IMR-90 (cell line): ENCODE measurements at places on chromosomes 5 and 9. TPM values are rescaled to one million over a fixed set of nuclear protein-coding genes. Genes with fewer than 3 reads are reported as not detected.
A peak's percentile ranks its signal among the peaks of the same experiment; 100 is the strongest.

Gene FBN2
- 67.5 and 69.0 TPM in 2 replicates for total RNA-seq

Gene PCDHGA10
- 6.6 and 6.9 TPM in 2 replicates for total RNA-seq

Gene FOXI1
- not detected in 2 replicates for total RNA-seq

Gene CENPK
- total RNA-seq = 5.6 and 13.6 TPM in 2 replicates

Gene SPARC
- 1,186 and 1,450 TPM in 2 replicates for total RNA-seq

Gene VLDLR
- 8.3 and 9.0 TPM in 2 replicates for total RNA-seq

Gene UAP1L1
- 2.3 and 2.5 TPM in 2 replicates for total RNA-seq

Gene GPR150
- under 0.01 TPM in 2 replicates for total RNA-seq

DNA sequence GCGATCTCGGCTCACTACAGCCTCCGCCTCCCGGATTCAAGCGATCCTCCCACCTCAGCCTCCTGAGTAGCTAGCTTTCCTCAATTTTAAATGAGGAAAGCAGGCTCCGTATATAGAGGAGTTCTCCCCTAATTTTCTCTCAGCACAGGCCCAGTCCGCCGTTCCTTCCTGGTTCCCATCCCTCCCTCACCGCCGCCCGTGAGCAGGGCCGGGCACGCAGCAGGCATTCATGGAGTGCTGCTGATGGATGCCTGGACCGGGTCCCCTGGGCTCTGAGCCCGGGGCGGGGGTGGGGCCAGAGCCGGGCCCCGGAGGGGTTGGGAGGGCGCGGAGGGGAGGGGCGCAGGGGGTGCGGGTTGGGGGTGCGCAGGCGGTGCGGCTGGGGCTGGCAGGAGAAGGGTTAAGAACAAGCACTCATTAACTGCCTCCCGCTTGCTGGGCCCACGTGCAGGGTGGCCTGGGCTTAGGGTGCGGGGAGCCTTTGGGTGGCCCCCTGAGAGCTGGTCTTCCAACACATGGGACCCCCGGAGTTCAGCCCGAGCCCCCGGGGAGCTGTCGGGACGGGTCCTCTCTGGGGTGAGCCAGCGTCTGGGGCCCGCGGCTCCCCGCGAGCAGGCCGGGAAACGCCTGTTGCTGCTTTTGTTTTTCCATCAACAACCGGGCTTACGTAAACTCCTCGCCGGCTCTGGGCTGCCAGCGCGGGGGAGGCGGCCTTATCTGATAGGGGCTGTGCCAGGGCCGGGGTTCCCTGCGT lies 33.7 kb downstream of the LHX2 start:
- peak; percentile 22 for DNase-seq

DNA sequence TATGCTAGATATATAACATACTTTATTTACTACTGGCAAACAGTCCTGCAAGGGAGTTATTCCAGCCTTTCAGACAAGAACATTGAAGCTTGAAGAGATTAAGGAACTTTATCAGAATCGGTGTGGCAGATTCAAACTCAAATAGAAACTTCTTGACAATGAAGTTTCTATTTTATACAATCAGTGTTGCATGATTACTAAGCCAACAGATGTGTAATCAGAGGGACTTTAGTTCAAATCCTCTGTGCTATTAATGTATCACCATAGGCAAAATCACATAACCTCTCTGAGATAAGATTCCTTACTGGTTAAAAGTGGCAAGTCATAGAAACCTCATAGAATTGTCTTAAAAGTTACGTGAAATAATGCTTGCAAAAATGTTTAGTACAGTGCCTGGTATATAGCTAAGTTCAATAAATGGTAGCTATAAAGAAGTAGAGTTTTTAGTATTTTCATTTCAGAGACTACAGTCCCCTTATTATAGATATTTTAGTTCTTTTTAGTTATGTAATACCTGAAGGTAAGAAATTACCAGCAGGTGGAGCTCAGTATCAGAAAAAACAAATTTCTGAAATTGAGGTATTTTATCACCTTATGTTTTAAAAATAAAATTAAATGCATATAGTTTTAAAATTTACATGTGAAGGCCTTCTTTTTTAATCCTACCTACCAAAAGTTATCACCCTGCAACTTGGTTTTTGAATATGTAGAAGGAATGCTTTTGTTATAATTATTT lies 172.1 kb downstream of the FER start:
- no peak for DNase-seq

DNA sequence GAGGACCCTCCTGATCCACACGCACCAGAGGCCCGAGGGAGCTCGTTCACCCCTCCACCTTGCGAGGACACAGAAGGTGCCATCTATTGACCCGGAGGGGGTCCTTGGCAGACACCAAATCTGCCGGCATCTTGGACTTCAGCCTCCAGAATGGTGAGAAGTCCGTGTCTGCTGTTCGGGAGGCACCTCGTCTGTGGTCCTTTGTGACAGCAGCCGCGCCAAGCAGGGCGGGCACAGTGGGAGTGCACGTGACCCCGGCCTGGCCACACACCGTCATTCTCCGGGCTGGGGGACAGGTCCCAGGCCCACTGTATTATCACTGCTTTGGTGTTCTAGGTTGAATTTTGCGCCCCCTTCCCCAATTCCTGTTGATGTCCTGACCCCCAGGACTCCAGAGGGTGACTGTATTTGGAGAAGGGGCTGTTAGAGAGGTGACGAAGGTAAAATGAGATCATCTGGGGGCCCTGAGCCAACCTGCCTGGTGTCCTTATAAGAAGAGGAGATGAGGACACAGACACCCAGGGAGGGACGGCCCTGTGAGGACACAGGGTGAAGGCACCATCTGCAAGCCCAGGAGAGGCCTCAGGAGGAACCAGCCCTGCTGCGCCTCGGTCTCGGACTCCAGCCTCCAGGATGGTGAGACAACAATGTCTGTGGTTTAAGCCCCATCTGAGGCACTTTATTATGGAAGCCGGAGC lies 15.7 kb downstream of the LPCAT1 start:
- no peak for DNase-seq

DNA sequence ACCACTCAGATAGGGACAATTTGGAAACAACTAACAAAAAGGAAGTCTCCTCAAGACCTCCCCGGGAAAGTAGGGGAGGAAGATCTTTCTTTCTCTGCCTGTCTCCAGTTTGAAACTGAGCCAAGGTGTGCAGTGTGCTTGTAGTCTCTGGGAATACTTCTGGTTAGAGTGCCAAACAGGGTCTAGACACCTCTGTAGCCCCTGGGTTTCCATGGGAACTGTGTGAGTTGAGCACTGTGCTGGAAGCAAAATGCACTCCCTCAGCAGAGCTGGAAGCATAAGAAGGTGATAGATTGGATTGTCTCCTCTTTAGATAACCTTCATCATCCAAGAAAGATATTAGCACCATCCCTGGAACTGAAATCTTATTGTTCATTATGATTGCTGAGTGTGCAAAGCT lies 129.2 kb upstream of the TNPO1 start:
- no peak for DNase-seq

DNA sequence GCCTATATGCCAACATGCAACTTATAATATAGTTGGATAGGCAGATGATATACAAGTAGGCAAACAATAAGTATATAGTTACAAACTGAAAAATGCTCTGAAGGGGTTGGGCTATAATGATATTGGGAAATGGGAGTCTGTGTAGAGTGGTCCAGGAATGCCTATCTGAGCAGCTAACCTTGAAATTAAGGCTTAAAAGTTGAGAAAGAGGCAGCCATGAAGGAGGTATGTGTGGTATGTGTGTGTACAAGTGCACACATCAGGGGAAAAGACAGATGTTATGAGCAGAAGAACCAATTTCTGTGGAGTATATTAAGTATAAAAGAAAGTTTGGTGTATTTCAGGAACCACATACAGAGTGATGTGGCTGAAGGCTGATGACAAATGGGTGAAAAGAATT lies 154.9 kb upstream of the PAPPA start:
- peak; percentile 37 for DNase-seq

GRCh38 chr5:177423671-177424070 lies 2.8 kb upstream of the GRK6 start:
- no peak for DNase-seq

DNA sequence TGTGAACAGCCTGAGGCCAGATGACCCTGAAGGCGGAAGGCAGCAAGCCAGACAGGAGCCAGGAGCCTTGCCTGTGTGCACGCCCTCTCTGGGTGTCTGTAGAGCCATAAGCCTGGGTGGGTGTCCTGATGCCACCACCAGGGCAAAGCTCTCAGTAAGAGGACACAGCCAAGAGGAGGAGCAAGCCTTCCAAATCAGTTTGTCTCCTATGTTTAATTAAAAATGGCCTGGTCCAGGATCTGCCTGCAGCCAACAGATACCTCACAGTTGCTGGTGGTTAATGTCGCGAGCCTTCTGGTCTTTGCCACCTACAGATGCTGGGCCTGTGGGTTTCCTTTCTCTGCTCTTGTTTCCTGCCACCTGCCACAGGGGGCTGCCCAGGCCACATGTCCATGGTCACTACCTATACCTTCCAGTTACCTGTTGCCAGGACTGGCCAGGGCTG lies 56.9 kb downstream of the SYK start:
- no peak for DNase-seq

DNA sequence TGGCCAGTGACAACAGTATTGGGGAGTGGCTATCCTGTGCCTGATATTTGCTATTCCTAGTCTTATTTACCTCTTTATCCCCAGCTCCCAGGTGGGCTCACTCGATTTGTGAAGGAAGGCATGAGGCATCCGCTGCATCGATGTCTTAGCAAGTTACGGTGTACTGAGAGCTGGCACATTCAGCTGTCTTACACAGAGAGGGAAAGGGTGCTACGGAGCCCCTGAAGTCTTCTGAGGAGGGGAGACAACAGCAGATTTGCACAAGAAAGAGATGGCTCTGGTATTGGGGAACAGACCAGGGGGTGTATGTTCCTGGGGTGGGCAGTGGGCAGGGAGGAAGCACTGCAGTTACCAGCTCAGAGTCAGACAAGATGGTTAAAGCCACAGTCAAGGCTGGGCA lies 172.6 kb downstream of the FGF18 start:
- DNase-seq = no peak

DNA sequence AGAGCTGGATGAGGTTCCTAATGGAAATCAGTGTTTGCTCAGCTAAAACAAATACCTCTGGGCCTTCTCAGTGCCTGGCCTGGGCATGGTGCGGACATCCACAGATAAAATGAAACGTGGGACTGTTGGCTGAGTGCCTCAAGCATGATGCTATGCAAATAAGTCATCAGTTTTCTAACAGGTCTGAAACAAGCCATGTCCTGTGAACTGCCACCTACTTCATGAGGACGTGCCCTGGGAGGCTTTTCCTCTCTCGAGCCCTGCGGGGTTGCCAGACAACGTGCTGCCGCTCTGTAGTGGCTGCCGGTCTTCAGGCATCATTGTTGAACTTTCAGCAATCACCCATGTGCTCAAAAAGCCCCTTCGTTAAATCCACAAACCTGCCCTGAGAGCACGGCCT lies 240.4 kb upstream of the IRX2 start:
- DNase-seq = no peak

DNA sequence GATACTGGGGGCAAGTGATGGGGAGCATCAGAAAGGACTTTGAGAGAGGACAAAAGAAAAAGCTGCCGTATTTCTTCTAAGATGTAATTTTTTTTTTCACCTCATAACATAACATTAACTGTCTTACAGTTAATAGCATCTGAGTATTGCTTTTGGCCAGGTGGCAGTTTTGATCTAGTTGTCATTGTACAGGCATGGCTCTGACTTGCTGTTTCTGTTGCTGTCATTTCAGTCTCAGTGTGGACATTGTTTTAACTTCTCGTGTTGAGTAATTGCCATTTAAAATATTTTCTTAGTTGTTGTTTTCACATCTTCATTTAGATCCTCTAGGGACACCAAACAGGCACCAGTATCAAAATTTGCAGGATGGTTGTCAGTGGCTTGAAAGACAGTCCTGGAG lies 12.4 kb downstream of the SMAD5 start:
- DNase-seq = no peak

DNA sequence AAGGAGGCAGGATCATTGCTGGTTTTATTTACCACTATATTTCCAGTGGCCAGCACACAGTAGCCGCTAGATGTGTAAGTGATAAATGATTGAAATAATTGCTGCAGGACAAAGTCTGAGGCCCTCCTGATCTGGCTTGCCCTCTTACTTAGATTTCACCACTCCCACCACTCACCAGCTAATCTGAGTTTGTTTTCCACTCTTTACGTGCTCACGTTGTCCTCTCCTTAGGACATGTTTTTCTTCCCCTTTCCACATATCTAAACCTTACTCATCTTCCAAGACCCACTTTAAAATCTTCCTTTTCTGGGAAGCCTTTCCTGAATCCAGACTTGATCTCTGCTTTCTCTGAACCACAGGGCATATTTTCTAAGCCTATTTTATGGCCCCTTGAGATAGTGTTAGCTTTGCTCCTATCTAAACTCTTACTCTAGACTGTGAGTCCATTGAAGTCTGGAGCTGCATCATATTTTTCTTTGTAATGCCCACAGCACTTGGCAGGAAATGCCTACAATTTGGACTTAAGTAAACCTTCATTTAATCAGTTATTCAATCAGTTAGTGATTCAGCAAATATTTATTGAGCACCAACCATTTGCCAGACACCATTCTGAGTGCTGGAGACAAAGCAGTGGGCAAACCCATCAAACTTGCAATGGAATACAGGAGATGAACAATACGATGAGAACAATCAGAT lies 2.4 kb downstream of the TLR4 start:
- DNase-seq = no peak

DNA sequence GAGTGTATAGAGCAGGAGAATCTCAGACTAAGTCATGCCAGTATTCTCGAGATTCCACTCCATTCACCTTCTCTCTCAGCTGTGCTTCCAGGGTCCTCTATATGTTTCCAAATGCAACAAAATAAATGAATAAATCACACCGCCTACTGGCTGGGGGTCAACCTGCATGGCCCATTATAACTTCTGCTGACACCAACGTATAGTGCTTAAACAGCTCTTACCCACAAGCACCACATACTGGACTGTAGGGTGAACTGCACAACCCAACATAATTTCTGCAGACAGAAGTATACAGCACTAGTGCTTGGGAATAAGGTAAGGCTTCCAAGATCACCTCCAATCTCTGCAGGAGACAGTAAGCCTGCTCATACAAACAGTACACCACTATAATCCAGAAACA lies 33.1 kb upstream of the HTR4 start:
- peak; percentile 13 for DNase-seq

GRCh38 chr9:137147793-137148160 lies 8.8 kb downstream of the GRIN1 start:
- no peak for DNase-seq

DNA sequence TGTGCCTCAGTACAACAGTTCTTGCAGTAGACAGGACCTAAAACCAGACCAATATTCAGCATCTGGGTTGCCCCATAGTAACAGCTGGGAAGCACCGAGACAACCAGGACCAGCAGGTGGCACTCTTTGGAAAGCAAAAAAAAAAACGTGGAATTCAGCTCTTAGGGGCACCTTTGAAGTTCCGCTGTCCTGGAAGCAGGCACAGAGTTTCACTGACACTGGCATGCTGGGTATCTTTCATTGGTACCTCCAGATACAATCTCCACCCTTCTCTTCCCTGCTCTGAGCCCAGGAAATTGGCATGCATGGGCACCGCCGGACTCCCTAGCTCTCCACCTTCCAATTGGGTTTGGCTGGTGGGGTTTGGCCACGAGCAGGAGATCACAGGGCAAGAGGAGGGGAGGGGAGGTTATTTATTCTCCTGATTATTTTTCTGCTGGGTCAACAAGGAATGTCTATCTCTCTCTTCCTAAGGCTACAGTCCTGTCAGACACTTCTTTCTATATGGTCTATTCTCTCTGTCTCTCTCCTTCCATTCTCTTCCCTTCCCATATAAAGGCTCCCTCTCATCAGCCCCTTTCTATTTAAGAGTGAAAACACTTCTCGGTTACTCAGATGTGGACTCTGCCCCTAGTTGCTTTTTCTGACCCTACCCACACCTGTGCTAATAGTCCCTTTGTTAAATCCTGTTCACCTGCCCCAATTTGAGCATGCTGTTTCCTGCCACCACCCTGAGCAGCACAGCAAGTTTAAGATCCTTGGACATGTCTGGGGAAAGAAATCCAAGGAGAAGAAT lies 1.9 kb upstream of the IDNK start:
- peak; percentile 52 for DNase-seq

GRCh38 chr5:7537573-7537972 lies 141.6 kb downstream of the ADCY2 start:
- no peak for DNase-seq
